ENCODE measurements at places on chromosomes 6 and 20.

GRCh38 chr20:57410398-57410920 lies 19.3 kb downstream of the RBM38 start:
- DNase-seq: no peak

DNA sequence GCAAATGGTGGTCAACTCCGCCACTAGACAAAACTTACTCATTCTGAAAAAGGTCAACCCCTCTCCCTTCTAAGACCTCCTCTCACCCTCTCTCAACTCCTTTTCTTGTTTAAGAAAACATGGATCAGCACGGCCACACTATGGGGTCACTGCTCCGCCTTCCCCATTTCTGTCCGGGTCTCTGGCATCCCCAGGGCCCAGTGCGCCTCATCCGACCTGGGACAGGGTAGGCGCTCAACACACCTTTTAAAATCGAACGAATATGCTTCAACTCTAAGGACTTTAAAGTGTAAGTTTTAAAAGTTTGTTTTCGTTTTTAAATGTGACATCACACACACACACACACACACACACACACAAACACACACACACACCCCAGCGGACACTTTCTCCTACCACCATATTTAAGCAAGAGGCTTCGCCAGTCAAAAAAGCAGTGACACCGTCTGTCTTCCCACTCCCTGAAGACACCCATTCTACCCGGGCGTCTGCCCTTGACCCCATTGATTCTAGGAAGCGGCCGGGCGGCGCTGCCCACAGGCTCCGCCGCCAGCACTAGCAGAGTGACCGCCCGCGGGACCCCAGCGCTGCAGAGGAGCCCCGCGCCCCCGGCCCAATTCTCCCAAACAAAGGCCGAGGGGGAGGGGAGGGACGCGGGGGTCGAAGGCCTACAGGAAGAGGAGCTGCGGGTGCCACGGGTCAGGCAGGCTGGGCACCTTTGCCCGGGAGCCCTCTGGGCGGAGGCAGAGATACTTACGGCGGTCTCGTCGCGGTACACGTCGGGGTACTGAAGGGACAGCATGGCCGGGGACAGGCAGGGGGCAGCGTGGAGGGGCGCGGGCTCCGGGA lies 568 bp downstream of the PREP start:
- peak; percentile 5 for DNase-seq

- DNase-seq: no peak
These were observed 145.0 kb downstream of the HTR1B start for GRCh38 chr6:77318256-77318655.

DNA sequence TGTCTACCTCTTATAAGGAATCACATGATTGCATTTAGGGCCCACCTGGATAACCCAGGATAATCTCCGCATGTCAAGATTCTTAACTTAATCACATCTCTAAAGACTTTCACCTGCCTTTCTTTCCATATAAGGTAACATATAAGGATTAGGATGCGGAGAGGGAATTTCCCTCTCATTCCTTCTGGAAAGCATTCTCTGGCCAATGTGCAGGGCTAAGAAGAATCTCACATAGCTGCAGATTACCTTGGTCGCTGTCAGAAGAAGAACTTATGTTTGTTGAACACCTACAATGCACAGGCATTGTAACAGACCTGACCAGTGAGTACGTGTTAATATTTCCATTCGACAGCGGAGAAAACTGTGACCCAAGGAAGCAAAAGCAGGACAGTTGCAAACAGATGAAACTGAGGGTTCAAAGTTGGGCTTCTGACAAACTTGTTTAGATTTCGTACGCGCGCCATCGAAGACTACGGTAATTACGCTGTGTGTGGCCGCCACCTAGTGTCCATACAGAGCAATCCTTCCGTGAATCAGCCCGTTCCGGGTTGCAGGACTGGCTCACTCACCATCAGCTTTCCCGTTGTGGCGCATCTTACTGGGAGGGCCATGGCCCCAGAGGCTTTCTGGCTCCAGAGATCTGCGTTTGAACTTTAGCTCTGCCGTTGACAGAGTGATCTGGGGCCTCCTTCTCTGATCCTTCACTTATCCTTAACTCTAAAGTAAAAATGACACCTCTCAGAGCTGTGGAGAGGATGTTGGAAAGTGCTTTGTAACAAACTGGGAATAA lies 9.5 kb downstream of the C20orf202 start:
- DNase-seq: peak; percentile 64

GRCh38 chr6:143707697-143708096 lies 29.9 kb downstream of the PHACTR2 start:
- DNase-seq: no peak

GRCh38 chr6:90468859-90469258 lies 118.0 kb downstream of the MAP3K7 start:
- no peak for DNase-seq

GRCh38 chr6:84172080-84172479 lies 55.4 kb downstream of the CEP162 start:
- no peak for DNase-seq

DNA sequence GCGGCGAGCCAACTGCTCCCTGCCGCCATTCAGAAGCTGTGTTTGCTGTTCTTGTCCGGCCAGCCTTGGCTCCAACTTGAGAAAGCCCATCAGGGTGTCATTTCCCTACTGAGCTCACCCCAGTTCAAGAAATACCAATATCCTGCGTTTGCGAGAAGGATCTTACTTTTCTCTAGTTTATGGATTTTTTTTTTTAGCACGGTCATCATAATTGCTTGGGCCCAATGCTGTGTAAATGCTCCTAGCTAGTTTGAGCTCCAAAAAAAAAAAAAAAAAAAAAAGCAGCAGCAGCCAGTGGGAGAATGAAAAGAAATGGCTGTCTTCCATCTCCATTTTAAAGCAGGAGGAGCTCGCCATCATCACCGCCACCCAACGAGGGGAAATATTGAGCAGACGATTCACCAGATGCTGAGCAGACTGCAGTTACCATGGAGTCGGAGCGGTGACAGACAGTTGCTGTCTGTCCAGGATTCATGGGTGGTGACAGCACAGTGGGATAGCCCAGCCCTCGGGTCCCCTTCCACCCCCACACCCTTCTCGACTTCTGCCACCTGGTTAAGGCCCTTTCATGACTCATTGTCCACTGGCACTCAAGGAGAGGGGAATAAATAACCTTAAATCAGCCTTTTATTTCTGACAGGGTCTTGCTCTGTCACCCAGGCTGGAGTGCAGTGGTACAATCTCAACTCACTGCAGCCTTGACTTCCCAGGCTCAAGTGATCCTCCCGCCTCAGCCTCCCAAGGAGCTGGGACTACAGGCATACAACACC lies 132.4 kb upstream of the SNX9 start:
- no peak for DNase-seq

DNA sequence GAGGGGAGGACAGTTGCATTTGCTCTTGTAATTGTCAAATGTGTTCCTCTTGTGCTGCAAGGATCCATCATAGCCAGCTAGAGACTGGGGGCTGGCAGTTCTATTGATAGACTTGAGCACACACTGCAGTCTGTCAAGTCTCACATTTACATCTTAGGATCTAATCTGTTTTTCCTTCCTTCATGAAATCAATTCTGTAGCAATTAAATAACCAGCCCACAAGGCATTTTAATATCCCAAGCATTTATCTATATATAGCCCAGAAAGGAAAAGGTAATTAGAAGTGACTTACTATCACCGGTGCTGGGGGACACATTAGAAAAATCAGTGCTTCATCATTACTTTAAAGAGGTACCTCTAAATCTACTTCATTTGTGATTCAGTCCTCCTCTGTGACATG lies 143.0 kb upstream of the STXBP5 start:
- DNase-seq: no peak

DNA sequence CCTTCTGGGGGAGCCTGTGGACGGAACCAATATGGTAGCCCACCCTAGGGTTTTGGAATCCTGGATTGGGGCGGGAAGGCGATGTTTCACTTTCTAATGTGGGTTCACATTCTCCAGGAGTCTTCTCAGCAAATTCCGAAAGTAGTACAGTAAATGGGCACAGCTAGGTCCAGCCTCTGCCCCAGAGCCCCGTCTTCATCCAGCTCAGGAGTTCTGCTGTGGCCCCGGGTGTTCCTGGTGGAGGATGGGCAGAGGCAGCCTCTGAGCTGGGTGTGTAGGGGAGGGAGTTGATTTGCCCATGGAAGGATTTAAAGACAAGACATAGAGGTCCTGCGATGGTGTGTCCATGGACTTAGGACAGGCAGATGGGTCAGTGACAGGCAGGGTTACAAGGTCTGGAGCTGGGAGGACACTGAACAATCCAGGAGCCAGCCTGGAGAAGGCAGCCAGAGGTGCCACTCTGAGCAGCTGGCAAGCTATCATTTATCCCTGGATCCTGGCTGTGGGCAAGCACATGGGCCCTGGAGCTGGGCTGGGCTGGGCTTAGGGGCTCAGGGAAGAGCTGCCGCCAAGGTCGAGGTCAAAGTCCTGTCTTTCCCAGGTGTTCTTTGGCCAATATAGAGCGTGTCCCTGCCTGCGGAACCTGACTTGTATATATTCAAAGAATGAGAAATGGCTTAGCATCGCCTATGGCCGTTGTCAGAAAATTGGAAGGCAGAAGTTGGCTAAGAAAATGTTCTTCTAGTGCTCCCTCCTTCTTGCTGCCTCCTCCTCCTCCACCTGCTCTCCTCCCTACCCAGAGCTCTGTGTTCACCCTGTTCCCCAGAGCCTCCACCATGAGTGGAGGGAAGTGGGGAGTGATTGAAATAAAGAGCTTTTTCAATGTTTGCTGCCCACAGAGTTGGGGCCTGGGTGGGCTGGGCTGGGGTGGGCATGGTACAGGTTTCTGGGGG lies 6.7 kb downstream of the CLPSL1 start:
- DNase-seq: no peak

DNA sequence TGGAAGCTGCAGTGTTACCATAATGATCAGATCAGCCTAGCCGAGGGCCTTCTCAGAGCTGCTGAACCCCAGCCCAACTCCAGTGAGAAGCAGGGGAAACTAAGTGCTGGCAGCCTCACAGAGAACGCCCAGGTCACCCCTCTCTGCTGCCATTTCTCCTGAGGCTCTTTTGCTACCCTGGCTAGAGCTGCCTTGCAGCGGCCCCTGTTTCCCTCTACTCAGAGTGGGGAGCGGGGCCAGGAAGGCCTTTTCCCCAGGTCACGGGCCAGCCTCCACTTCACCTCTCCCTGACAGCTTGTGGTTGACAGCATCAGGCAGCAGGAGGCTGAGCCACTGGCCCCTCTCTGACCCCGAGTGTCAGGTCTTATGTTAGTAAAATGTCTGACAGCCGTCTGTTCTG lies 22.7 kb downstream of the ACTR5 start:
- no peak for DNase-seq

DNA sequence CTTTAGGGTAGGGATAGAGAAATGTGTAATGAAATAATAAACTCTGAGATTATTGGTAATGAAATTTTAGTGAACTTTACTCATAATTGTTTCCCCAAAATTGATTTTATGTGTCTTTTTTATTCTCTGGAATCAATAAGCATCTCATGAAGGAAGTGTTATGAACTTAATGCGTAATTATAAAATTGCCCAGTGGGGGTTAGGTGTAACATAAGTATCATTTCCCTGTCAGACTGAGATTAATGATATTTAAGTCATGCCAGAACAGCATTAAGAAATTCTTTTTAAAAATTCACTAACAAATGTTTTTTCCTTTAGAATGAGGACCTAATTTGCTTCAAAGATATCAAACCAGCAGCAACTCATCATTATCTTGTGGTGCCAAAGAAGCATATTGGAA lies 10.0 kb downstream of the HINT3 start:
- no peak for DNase-seq
